Suppressor macrophage treated with lipopolysaccharide for 4 hours (primary cell): ENCODE measurements at places on chromosomes 2 and 18.
A peak's percentile ranks its signal among the peaks of the same experiment; 100 is the strongest.

GRCh38 chr2:11480406-11480805, 14.4 kb upstream of the E2F6 start:
- DNase-seq: no peak

DNA sequence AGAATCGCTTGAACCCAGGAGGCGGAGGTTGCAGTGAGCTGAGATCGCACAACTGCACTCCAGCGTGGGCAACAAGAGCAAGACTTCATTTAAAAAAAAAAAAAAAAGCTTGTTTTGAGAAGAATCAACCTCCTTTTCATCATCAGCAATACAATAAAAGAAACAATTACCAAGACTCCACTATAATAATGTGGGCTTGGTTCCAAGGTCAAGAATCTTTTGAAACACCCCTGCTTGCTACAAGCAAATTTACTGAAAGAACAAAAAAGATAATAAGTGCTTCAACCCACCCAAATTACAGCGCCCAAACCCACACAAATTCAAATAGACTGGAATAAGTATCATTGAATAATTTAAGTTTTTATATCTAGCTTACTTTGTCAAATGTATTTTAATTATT, 33.6 kb upstream of the MAPRE3 start:
- no peak for DNase-seq

- no peak for DNase-seq
These were observed 149.8 kb downstream of the CYP26B1 start for GRCh38 chr2:71997843-71998242.

- peak; percentile 44 for DNase-seq
These were observed 47.3 kb upstream of the SERPINE2 start for GRCh38 chr2:224086226-224086914.

DNA sequence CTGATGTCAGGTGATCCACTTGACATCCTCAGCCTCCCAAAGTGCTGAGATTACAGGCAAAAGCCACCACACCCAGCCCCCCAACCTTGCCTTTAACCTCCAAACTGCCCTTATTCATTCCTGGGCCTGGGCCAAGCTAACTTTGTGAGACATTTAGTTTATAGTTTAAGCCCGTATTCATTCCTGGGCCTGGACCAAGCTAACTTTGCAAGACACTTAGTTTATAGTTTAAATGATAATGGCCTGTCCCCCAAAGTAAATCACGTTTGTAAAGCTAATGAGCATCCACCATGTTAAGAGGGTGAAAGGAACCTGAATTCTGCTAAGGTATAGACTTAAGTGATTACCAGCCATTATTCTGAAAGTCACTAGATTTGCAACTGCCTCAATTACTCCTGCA, 68.7 kb downstream of the NEURL3 start:
- no peak for DNase-seq

DNA sequence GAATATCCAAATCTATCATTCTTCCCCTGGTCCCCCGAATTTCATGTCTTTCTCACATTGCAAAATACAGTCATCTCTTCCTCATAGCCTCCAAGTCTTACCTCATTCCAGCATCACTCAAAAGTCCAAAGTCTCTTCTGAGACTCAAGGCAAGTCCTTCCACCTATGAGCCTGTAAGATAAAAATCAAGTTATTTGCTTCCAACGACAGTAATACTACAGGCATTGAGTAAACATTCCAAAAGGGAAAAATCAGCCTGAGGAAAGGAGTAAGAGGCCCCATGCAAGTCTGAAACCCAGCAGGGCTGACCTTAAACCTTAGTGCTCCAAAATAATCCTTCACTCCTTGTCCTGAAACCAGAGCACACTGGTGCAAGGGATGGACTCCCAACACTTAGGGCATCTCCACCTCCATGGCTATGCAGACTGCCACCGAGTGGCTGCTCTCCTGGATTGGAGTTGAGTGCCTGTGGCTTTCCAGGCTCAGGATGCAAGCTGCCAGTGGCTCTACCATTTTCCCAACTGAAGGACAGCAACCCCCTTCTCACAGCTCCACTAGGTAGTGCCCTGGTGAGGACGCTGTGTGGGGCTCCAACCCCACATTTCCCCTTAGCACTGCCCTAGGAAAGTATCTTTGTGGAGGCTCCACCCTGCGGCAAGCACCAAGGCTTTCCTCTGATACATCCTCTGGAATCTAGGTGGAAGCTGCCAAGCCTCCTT, 16.3 kb downstream of the DTNA start:
- no peak for DNase-seq

DNA sequence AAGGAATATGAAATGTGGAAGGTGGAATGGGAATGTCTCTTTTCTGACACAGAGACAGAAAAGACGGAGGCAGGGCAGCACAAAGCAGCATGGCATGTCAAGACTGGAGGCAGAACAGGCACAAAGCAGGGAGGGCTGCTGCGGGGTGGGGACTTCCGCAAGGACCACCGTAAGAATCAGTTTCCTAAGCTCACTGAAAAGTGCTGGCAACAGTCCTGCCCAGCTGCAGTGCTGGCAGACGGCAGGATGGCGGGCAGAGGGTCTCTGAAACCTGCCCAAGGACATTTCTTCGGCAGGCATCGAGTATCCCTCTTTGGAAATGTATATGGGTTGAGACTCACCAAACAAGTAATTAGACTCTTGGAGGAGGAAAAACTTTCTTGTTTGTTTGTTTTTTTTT, 54.9 kb downstream of the FAM178B start:
- no peak for DNase-seq
